ENCODE measurements at places on chromosomes 5 and 9.
A peak's percentile ranks its signal among the peaks of the same experiment; 100 is the strongest.

- DNase-seq: no peak
Observed at GRCh38 chr5:134084022-134084565, 30.4 kb upstream of the TCF7 start.

DNA sequence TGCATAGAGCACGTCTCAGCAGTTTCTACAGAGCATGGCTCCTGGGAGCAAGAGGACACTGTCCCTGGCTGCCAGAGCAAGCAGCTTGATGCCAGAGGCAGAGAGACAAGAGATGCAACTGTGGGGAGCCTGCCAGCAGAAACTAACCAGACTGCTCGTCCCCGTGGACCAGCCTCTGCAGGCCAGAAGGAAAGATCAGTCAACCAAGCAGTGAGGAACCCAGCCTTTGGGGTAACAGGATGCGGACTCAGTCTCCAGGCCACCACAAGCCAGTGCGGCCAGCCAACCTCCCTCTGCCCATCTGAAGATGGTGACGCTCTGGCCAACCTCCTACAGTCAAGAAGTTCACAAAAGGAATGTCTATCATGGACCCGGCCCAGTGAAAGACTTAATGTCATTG, 3.7 kb downstream of the SURF4 start:
- DNase-seq: no peak

- no peak for DNase-seq
Observed at GRCh38 chr5:136081217-136081591, 51.4 kb upstream of the SMAD5 start.

DNA sequence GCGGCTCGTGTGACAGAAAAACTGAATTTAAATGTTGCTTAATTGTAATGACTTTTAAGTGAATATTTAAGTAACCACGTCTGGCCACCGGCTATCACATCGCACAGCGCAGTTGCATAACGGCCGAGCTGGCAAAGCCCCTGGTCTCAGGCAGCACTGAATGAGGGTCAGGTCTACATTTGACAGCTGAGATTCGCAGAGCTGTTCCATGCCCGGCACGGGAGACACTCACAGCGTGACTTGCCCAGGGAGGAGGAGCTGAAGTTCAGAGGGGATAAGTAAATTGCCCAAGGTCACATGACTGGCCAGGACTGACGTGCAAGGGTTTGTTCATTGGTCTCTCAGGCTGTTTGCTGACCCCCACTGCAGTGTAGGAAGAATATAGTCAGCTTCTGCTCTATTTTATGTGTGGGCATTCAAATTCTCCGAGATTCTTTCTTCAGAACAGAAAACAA, 17.4 kb upstream of the COL5A1 start:
- no peak for DNase-seq

- DNase-seq: no peak
Observed at GRCh38 chr9:78307360-78307759, 10.4 kb downstream of the PSAT1 start.

DNA sequence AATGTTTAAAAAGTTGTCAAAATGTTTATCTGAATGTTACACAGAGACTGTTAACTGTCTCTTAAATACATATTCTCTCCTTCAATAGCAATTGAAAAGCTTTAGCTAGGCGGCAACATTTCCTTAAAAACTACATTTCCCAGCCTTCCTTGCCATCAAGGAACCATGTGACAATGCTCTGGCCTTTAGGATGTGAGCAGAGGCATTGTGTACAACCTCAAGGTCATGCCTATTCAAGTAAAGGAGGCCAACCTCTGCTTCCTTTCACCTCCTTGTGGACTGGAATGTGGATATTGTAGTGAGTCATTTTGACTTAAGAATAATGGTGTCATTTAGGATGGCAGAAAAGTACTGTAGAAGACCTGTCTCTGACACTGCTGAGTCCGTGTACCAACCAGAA, 23.7 kb upstream of the MROH2B start:
- DNase-seq: no peak

DNA sequence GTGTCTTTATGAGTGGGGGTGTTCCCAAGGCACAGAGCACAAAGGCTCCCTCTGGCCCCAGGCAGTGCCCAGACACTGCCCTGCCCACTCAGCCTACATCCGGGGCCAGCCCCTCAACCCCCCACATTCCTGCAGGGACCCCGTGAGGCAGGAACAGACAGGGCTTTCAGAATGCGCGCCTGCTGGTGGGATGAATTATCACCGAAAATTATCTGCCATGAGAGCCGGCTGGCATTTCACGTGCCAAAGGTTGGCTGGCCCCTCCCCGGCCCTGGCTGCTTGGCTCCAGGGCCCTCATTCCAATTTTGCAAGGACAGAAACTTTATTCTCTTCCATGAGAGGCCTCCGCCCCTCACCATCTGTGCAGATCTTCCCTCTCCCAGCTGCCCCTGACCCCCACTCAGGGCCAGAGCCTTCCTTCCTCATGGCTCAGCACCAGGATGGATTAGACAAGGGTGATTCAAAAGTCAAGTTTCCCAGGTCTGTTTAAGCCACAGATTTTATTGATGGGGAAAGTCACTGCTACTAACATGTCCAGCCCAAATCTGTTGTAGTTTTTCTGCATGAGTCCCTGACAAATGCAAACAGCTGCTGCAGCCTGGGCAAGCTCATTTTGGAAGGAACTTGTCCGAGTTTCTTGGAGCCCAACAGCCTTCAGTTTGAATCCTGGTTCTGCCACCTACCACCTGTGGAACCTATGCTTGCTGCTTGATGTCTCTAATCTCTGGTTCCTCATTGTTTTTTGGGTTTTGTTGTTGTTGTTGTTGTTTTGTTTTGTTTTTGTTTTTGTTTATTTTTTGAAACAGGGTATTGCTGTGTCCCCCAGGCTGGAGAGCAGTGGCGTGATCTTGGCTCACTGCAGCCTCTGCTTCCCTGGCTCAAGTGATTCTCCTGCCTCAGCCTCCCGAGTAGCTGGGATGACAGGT, 32.3 kb upstream of the WDR38 start:
- no peak for DNase-seq

DNA sequence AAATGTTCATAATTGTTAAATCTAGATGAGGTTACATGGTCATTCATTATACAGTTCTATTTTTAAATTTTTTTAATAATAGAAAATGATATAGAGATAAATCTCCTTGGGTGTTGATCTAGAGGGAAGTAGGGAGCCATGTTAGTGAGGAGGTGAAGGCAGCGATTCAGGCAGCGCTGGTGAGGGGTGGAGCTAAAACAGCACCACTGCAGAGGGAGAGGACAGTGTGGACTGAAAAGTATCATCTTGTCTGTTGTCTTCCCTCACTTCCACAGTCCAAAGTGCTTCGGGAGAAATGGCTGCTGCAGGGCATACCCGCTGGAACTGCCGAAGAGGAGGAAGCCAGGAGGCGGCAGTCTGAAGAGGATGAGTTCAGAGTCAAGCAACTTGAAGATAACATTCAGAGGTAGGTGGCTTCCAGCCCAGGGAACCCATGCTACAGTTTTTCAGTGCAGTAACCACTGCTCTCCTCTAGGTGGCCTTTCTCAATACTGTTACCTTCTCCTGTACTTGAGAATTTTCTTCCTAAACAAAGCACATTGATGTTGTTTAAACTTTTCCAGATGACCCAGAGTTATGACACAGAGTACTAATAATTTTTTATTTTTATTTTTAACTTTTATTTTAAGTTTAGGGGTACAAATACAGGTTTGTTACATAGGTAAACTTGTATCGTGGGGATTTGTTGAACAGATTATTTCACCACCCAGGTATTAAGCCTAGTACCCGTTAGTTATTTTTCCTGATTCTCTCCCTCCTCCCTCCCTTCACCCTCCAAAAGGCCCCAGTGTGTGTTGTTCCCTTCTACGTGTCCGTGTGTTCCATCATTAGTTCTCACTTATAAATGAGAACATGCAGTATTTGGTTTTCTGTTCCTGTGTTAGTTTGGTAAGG, 100.5 kb downstream of the PALM2AKAP2 start:
- no peak for DNase-seq

- DNase-seq: peak; percentile 20
Observed at GRCh38 chr9:21744841-21745240, 57.6 kb upstream of the MTAP start.
